ENCODE measurements at places on chromosomes 1 and 21.

GRCh38 chr21:45959182-45959581 lies 22.4 kb upstream of the COL6A1 start:
- no peak for DNase-seq

GRCh38 chr1:3461934-3462275 lies 7.4 kb downstream of the ARHGEF16 start:
- no peak for DNase-seq

GRCh38 chr1:117112047-117112717 lies 9.4 kb downstream of the TRIM45 start:
- DNase-seq, result no peak

- DNase-seq, result peak; percentile 95
Measured at GRCh38 chr1:6603915-6604558, 1.4 kb upstream of the KLHL21 start.

GRCh38 chr1:181089017-181089675 lies 646 bp downstream of the IER5 start:
- no peak for DNase-seq

DNA sequence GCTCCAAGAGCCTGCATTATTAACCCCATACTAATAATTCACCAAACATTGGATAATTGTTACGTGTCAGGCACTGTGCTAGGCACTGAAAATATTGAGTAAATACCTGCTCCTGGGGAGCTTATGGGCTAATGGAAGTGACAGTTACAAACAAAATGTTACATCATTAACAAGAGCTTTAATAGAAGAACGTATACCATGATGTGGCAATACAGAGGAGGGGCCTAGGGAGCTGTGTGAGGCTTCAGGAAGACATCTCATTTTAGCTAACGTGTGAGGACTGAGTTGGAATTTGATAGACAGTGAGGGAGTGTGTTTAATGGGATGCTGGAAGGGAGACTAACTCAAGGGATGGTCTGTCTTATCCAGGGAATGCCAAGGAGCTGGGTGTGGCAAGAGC lies 16.5 kb upstream of the TSPAN2 start:
- DNase-seq, result no peak

GRCh38 chr21:37710546-37711285 lies 205.5 kb downstream of the KCNJ6 start:
- no peak for DNase-seq

GRCh38 chr1:31872658-31873636 lies 57.1 kb upstream of the SPOCD1 start:
- DNase-seq, result peak; percentile 3

- DNase-seq, result no peak
Measured at GRCh38 chr1:169060043-169060722, 46.3 kb upstream of the ATP1B1 start.

DNA sequence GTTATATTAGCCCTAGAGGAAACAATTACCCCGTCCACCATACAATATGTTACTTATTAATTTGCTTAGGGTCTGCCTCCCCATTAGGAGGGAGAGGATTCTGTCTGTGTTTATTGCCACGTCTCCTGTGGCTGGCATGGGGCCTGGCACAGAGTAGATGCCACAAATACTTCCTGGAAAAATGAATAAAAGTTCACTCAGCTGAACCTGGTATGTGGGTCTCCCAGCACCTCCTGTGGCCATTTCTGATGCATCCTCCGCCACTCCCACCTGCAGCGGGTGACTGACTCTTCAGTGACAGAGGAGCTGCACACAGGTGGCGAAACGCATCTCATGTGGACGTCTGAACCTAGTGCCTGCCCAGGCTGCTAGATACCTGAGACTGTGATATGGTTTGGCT lies 112.7 kb downstream of the CLIC6 start:
- no peak for DNase-seq

DNA sequence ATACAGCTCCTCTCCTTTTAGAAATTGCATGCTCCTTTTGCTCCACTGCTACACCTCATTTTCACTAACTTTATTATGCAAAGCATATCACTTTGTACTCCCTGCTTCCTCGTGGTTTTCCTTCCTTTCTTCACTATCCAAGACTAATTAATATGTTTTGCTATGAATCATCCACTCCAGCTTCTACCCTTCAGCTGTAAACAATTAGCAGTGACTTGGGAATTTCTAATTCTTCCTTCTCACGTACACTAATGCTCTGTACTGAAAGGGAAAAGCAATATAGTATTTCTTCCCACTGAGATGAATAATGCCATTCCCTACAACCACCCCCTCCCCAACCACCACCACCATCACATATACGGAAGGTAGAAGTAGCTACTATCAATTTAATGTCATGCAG lies 1917.0 kb downstream of the MRPL39 start:
- no peak for DNase-seq

- peak; percentile 47 for DNase-seq
Measured at GRCh38 chr1:110087812-110088738, 17.6 kb upstream of the ALX3 start.

- no peak for DNase-seq
Measured at GRCh38 chr1:63987014-63987627, 213.3 kb downstream of the ROR1 start.

DNA sequence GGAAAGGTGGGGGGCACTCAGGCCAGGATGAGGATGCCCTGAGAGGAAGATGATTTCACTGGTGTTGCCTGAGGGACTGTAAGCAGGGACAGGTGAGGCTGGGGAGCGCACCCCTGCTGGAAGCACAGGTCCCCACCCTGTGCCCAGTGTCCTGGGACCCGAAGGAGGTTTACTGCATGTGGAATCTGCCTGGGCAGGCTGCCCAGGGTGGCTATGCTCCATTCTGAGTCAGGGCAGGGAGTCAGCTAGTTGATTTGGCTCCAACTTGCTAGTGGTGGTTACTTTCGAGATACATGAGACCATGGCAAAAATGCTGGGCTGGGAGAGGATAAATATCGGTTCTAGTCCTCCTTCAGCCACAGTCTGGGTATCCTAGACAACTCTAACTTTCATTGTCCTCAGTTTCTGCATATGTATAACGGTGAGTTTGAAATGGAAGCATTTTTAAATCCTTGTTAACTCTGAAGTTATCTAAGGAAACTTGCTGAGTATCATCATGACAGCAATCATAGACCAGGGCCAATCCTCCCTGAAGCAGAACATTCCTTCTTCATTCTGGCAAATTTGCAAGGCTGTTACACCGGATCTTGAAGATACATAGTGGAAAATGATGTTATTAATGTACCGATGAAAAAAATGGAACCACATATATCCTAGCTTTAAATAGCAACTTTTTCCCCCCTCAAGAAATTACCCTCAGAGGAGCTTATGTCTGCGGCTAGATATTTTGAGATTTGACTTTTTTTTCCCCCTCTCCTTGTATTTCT lies 7.7 kb downstream of the TLR5 start:
- DNase-seq, result peak; percentile 89

DNA sequence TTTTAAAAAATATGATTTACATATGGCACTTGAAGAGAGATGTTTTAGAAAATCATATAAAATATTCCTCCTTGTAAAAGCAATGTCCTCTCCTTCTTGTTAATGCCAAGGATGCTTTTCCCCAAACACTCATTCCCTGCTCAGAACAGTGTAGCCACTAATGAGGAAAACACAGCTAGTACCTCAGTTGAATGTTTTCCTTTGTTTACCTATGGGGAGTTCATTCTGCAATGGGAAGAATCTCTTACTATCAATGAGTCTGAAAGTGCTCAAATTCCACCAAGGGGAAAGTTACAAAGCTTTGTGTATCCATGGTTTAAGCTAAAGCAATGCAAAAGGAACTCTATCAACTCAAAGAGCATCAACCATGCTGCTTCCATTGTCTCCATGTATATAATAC lies 221.9 kb upstream of the ADGRL2 start:
- DNase-seq, result no peak

GRCh38 chr1:64092851-64093371 lies 110.5 kb upstream of the UBE2U start:
- no peak for DNase-seq

GRCh38 chr1:3018576-3018975 lies 2.7 kb upstream of the ACTRT2 start:
- no peak for DNase-seq

GRCh38 chr1:54453509-54453908 lies 47.3 kb upstream of the SSBP3 start:
- DNase-seq, result no peak

GRCh38 chr1:113048064-113048463 lies 24.9 kb upstream of the LRIG2 start:
- peak; percentile 18 for DNase-seq

DNA sequence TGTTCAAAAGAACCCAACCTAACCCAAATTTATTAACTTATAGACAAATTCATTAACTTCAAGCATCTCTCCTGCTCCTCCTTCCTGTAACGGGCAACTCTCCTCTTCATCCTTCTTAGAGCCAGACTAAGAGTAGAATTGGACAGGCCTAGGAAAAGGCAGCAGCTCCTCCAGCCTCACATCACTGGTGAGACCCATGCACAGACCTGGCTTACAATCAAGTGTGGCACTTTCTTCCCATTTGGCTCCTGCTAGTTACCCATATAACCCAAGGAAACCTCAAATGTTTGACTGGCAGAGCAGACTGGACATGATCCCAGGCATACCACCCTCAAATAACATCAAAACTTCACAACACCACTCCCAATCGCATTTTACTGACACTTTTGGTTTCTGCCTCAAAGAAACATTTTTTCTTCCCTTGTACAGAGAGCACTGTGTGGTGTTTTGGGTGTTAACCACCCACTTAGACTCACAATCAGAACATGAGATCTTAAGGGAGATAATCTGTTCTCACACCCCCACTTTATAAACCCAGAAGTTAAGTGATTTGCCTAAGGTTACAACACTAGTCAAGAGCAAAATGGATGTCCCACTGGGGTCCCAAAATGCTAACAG lies 101.4 kb downstream of the SIPA1L2 start:
- DNase-seq, result no peak
